ENCODE measurements at places on chromosomes 16 and 17.

DNA sequence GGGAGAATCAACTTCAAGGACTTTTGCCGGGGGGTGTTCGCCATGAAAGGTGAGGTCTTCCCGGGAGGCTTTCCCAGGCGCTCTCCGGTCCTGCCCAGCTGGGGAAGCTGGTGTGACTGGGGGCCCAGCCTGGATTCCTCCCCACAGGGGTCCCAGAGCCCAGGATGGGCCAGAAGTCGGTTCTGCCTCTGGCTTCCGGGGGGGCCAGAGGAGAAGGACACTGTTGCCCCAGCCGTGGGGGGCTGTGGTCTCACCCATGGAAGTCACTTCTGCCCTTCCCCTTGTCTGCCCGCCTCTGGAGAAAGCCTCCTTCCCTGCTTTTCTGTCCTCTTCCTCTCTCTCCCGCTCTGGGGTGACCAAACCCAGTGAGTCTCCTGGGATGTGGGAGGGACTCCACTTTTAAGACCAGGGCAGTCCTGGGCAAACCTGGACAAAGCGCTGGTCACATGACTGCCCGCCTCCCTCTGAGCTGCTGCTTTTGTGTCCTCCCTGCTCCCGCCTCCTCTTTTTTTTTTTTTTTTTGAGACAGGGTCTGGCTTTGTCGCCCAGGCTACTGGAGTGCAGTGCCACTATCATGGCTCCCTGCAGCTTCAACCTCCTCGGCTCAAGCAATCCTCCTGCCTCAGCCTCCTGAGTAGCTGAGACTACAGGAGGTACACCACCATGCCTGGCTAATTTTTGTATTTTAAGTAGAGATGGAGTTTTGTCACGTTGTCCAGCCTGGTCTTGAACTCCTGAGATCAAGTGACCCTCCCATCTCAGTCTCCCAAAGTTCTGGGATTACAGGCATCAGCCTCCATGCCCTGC is 40.6 kb downstream of the RAB11FIP4 start:
- DNase-seq, result no peak

DNA sequence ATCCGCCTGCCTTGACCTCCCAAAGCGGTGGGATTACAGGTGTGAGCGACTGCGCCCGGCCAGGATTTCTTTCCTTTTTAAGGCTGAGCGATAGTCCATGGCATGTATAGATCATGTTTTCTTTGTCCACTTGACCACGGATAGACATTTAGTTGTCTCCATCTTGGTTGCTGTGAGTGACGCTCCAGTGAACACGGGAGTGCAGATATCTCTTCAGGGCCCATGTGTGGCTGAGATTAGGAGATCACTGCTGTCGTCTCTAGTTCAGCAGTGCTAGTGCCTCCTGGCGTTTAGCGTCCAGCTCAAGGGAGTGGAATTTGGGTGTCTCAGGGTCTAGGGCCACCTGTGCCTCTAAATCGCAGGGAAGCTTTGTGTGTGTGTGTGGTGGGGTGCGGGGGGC is 41.5 kb downstream of the ABCC1 start:
- DNase-seq, result no peak

- no peak for DNase-seq
These were observed 10.2 kb downstream of the MYO18A start for GRCh38 chr17:29169806-29170591.

DNA sequence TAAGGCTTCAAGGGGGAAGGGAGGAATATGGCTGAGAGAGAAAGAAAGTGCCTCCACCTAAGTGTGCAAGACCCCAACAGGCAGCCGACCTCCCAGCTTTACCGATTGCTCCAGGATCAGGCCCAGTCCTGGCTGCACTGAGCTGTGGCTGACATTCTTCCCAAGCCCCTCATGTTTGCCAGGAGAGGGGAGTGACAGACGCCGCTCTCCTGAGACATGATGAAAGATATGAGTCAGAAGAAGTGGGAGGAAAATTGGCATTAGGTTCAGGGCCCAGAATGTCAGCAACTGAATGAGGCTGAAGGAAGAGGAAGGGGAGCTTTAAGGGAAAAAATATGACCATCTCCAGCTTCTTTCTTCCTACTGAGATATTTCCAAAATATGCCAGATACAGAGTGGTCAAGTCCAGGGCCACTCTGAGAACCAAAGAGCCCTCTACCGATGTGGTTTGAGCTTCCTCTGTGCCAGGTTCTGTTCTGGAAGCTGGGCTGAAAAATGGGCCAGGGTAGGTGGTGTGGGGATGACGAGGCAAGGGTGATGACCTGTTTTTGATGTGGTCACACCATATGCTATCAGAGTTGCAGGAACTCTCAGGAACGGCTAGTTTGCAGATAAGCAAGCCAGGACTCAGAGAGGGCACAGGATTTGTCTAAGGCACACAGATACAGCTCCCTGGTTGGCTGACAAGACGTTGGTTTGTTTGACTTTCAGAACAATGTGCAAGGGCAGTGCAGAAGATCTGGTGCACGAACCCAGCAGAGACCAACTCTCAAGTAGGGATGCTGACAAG is 176.7 kb downstream of the SOX9 start:
- no peak for DNase-seq

- no peak for DNase-seq
These were observed 171.0 kb downstream of the ZFHX3 start for GRCh38 chr16:72876981-72877373.

GRCh38 chr16:64865069-64865696 is 256.7 kb downstream of the CDH11 start:
- DNase-seq, result no peak

DNA sequence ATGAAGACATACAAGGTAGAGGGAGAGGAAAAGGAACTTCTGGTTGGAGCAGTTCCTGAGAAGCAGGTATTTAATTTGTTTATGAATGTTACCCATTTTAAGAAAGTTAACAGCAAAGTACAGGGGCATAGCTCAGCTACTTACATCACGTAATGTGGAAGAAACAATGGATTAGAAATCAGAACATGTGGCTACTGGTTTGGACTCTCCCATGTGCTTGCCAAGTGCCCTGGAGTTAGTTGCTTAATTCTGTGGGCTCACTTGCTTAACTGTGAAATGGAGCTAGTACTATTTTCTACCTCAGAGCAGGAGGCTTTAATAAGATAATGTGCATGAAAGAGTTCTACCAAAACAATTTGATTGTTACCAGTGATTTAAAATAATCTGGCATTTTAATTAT is 27.3 kb downstream of the RSPRY1 start:
- no peak for DNase-seq

- DNase-seq, result no peak
These were observed 6.1 kb upstream of the TGFB1I1 start for GRCh38 chr16:31465788-31466370.

- no peak for DNase-seq
These were observed 9.6 kb downstream of the BANP start for GRCh38 chr16:87960852-87961251.

GRCh38 chr16:86905302-86905701 is 327.0 kb downstream of the FOXL1 start:
- no peak for DNase-seq

- DNase-seq, result no peak
These were observed 7.9 kb downstream of the NKD1 start for GRCh38 chr16:50555952-50556673.

DNA sequence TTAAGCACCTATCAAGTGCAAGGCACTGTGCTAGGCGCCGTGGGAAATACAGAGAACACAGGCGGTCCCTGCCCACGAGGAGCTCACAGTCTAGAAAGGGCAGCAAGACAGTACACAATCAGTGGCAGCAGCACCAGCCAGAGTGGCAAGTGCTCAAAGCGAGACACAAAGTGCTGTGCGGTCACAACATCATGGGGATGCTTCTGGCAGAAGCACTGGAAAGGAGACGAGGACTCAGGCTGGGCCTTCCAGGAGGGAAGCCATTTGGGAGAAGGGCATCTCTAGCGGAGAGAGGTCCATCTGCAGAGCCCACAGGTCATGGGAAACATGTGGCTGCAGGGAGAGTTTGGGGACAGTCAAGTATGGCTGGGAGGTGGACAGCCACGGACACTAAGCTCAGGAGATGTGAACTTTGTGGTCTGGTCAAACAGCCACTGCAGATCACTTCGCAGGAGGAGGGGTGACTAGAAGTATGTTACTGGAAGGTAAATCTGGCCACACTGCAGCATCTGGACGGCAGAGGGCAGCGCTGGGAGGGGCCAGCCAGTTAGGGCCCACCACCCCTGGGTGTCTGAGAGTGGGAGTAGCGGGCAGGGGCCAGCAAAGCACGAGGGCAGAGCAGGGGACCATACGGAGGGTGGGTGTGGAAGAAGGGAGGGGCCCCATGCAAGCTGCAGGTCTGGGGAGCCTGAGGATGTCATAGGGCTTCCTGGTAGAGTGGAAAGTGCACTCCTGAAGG is 71.1 kb downstream of the N4BP1 start:
- no peak for DNase-seq

GRCh38 chr16:78794581-78795250 is 695.3 kb downstream of the WWOX start:
- DNase-seq, result no peak

DNA sequence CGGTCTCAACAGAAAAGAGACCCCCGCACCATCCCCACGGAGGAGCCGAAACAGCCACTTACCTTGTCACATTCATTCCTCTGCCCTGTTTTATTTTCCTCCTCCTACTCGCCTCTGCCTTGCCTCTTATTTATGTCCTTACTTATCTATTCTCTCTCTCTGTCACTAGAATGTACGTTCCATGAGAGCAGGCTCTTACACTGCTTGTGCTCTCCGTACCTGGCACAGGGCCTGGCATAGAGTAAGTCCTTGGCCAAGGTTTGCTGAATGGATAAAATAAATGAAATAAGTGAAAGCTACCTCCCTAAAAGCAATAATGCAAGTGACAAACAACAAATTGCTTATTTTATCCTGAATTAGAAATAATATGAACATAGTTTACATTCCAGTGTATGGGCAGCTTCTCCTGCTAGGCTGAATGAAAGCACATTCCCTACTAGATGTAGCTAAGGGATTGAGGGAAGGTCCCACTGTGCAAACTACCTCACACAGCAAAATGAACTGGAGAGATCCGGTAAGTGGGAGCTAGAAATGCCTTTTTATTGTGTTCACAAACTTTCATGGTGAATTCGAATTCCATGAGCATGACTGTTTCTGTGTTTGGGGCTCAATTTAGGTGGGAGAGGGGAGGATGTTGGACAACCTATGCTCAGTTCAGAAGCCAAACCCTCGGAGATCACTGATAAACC is 173.1 kb downstream of the PARN start:
- DNase-seq, result no peak

GRCh38 chr17:75356260-75356937 is 49.1 kb downstream of the GRB2 start:
- no peak for DNase-seq

GRCh38 chr16:20074099-20074991 is 655 bp upstream of the GPR139 start:
- no peak for DNase-seq

GRCh38 chr17:78441271-78441971 is 63.0 kb downstream of the PGS1 start:
- no peak for DNase-seq

DNA sequence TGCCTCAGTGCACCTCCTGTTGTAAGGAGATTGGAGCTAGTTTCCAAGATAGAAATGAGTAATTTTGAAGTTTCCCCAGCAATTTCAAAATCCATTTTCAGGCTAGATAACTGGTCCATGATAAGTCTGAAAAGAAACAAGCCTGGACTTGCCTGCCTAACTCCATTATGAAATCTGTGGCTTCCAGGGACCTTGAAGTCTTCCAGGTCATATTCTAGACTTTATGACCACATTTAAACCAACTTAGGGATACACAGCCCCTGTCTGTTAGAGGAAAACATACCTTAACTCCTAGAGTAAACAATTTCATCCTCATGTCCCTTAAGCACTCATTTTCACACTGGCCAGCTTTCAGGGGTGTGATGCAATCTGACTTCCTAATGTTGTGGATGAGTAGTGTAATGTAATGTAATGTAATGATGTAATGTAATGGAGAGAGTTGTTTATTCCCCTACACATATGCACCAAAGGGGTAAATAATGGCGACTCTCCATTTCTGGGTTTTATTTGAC is 96.7 kb upstream of the FAM20A start:
- no peak for DNase-seq

DNA sequence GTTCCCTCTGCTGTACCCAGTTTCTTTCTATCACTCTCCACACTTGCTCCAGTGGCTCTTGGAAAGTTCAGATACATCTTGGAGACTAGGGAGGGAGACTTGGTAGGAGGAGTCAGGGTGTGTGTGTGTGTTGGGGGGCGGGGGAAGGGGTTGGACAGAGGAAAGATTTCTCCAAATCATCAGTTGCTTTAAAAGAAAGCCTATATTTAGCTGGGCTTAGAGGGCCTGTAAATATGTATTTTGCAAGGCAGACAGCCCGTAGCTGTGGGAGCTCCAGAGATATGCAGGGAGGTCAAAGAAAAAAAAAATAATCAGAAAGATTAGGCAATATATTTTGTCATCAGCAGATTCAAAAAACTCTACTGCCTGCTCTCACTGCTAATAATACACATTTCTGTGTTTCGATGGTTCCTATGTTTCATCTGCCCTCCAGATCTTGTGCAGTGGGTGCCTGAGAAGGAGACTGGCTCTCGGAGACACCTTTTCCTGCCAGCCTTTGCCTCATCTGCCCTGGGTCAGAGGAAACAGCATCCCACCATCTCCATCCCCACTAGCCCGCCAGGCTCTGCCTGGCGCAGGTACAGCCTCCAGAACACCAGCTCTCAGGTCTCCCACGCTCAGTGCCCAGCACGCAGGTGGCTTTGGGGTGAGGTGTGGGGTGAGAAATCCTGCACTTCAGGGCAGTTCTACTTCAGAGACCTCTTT is 4.8 kb upstream of the PPP1R9B start:
- DNase-seq, result no peak

GRCh38 chr16:19396555-19397011 is 21.1 kb upstream of the TMC5 start:
- DNase-seq, result no peak

GRCh38 chr17:9138161-9138717 is 116.9 kb downstream of the NTN1 start:
- DNase-seq, result no peak

DNA sequence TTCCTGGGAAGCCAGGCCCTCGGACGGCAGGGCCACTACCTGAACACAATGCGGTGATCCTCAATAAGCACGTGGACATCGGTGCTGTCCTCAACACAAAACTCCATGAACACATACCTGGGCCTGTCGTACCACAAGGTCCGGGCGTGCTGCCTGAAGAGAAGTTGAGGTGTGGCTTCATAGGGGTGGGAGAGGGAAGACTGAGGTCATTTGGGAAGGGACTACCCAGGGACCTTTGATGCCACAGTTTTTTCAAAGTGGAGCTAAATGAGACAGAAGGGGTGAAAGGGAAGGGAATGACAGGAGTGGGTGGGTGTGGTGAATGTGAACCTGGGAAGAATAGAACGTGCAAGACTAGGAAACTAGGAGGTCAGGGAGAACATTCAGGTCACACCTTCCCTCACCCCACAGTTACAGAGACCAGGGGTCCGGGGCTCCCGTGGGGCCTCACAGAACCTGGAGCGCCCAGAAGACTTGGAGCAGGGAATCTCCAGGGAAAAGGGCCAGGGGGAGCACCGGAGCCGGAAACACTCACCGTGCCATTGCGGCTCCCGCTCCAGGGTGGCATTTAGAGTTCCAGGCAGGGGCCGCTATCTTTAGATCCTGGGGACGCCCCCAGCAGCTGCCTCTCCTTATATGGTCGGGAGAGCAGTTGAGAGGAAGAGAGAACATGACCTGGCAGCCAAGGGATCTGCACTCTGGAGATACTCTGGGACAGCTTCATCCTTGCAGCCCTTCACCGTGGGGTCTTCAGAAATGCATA is at the start of gene PTGES3L:
PTGES3L (minus strand) TSS at position 570 of the 763 bp plus-strand sequence; CDS start at position 543, 27 bp downstream.
- peak; percentile 30 for DNase-seq
